ENCODE measurements at places on chromosomes 1 and 21.

DNA sequence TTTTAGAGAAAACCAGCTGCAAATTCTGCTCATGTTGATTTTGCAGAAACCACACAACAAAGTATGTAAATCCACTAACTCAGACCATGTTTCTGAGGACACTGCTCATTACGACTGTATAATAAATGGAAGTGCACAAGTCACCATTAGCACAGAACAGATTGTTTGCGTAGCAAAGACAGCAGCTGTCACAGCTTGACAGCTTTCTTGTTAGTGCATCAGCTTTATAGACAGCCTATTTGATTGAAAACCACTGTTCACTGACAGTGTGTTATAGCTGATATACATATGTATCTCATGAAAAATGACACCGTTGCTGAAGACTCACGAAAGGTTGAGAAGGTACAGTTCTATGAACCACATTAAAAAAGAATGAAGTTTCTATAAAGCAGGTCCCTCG, 560.2 kb upstream of the ZRANB2 start:
- no peak for DNase-seq

DNA sequence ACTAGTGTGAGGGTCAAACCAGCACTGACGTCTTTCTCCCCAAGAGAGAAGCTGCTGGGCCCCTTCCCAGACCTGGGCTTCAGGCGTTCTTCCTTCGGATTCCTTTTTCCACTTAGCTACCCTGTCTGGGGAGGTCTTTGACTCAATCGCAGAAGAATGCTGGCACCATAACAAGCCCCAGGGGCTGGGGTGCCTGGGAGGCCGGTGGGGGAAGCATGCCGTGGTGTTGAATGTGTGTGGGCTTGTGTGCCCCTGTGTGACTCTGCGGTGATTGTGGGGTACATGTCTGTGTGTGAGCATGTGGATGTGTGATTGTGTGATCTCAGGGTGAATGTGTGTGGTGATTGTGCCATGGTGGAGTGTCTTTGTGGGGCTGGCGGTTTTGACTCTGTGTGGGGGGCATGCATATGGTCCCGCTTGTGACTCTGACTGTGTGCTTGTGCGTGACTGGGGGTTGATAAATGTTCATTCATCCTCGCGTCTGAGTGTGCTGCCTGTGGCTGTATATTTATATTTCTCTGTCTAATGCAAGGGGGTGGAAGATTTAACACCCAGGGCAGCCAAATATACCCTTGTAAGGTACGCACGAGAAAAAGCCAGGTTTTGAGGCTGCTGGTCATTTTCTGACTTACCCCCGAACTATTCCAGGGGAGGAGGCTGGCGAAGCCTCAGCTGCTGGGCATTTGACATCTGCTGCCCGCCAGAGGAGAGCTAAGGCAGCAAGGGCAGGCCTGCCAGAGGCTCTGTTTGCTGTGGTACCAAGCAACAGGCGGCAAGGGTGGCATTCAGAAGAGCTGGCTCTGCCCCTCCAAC, 1.1 kb upstream of the SYNC start:
- DNase-seq, result peak; percentile 99

- DNase-seq, result no peak
Measured at GRCh38 chr1:25550683-25551310, 7.4 kb downstream of the LDLRAP1 start.

- DNase-seq, result peak; percentile 96
Measured at GRCh38 chr1:19765623-19766022, 34.1 kb downstream of the TMCO4 start.

DNA sequence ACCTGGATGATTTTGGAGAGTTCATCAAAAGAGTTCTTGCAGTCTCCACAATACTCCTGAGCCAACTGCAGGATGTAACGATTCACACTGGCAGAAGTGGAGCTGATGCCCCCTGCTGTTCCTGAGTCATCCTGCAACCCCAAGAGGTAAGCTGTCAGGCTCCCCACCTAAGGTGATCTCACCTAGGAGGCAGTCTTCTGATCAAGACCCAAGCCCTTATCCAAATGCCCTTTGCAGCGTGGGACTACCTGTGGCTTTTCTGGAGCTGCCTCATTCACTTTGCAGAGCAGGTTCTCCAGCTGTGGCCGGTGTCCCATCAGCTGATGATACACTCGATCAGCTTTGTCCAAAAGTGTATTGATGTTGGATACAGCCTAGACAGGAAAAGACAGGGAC, 96.4 kb downstream of the UBR4 start:
- DNase-seq, result peak; percentile 36

GRCh38 chr1:19505693-19506457, 20.5 kb upstream of the CAPZB start:
- no peak for DNase-seq

- DNase-seq, result no peak
Measured at GRCh38 chr1:234770924-234771540, 161.1 kb upstream of the IRF2BP2 start.

DNA sequence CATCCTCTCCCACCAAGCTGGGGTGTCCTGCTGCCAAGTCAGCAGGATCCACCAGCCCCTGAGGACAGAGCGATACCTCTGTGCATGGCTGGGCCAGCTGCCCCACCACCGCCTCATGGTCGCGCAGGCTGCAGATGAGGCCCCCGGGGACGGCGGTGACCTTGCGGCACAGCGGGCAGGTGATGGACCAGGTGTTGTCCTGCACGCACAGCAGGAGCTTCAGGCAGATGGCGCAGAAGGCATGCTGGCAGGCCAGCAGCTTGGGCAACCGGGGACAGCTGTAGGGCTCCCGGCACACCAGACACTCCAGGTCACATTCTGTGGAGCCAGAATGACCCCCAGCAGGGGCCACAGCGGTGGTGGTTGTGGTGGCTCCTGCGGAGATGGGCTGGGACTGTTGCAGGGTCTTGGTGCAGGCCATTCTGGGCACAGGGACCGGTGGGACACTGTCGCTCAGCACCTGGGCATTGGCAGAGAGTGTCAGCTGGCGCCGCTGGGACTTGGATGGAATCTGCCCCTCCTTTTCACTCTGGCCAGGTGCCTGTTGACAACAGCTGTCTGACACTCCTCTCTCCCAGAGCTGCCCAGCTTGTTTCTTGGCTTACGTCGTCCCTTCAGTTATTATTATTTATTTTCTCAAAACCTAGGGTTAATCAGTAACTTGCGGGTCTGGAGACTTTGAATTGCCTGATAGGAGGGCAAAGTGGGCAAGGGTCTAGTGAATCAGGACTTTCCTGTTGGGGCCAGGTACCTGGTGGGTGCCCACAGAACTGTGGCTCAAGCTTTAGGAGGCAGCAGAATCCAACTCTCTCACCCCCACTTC, at the start of gene RNF186:
TSS of gene RNF186 (minus strand) at position 603 of the 823 bp plus-strand sequence. CDS start at position 421, 182 bp downstream.
- DNase-seq, result no peak

GRCh38 chr1:234144901-234145300, 228.4 kb upstream of the COA6 start:
- DNase-seq, result no peak

DNA sequence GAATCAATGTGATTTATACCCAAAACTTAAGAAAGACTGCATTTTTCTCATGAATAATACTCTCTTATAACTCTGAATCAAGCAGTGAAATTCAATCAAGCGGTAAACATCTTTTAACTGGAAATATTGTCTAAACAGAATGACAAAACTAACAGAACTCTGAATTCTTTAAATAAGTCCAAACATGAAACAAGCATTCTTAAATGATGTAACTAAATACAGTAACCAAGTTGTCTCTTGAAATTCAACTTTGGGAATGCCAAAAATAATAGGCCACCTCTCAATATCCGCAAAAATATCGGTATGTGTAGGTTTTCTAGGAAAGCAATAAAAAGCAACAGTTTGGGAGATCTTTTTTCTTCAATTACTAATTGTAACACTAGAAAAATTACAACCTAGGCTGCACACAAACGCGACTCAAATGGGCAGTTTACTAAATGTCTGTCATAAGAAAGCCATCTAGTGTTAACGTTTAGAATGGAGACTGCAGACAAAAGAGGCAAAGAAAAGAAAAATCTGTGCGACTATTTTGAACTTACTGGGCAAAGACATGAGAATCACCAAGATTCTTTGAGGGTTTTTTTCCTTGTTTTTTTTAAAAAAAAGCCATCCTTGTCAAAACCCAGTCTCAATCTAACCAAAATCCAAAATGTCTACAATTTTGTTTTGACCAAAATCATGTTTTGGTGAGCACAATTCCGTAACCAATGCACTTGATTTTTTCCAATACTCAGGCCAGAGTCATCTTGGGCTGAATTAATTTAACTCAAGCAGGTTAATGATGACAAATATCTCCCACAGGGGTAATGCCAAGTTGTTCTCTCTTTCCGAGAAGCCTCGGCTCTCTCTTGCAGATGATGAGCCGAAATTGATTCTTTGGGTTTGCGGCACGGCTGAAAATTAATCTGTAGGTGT, 1.3 kb downstream of the SIPA1L2 start:
- no peak for DNase-seq

DNA sequence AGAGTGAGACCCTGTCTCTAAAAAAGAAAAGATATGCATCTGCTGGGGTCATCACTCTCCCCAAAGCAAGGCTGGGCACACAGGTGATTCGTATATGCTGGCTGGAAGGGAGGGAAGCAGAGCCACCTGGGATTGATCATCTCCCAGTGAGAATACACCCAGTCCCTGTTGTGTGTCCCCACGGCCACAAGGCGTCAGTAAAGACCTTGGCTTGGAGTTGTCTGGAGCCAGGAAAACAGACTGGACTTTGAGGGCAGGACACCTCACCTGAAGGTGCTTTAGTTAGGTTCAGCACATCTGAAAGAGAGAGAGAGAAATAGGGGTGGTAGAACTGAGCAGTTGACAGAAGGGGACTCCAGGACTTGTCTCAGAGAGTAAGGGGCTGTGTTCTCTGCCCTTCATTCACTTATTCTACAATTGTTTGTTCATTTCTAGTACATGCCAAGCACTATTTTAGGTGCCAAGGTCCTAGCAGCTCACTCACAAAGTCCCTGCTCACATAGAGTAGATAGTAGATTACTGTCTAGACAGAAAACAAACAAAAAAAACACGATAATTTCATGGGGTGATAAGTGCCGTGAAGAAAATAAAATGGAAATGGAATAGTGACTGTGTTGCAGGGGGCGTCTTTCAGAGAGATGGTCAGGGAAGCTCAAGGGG, 13.5 kb downstream of the CITED4 start:
- DNase-seq, result peak; percentile 56

DNA sequence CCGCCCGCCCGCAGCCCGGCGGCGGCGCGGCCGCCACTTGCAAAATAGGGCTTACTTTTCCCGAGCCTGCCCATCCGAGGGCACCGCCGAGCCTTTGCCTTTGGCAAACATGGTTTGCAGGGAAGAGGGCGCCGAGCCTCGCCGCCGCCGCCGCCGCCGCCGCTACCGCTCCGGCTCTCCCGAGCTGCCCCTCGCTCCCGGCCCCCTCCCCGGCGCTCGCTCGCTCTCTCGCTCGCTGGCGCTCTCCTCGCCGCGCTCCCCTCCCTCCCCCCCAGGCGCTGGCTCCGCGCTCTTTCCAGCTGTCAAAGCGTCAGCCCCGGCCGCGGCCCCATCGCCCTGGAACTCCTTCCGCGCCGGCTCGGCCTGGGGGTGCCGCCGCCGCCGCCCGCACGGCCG, 298 bp downstream of the SSBP3 start:
- DNase-seq, result no peak

- no peak for DNase-seq
Measured at GRCh38 chr1:112070677-112071076, 81.2 kb upstream of the KCND3 start.

GRCh38 chr1:99811075-99811474, 39.1 kb upstream of the AGL start:
- no peak for DNase-seq

DNA sequence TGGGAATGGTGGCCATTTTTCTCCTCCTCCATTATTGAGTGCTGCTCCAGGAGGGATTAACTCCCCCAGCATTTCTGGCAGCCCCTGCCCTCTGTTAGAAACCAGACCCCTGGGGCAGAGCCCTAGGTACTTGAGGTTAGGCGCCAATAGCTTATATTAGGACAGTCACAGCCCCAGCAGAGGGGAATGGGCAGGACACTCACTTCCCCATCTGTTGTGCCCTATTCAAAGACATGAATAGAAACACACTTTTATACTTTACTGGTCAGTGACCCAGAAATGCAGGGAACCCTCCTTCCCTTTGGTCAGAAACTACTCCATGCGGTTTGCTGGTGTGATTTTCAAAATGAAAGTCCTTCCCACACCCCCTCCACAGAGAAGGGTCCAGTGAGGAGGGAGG, 267.7 kb downstream of the PTBP2 start:
- DNase-seq, result no peak

DNA sequence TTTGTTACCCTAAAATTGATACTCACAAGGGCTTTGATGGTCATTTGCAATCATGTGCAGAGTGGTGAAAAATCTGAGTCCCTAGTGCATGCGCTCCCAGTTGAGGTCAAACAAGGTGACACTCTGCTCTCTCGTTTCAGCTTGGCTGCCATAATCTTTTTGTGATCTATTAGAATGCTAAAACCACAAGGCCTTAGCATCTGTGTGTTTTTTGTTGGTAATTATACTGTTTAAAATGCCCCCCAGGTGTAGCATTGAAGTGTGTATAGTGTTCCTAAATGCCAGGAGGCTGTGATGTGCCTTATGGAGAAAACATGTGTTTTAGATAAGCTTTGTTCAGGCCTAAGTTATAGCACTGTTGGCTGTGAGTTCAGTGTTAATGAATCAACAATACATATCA, 89.3 kb downstream of the PLD5 start:
- DNase-seq, result no peak

DNA sequence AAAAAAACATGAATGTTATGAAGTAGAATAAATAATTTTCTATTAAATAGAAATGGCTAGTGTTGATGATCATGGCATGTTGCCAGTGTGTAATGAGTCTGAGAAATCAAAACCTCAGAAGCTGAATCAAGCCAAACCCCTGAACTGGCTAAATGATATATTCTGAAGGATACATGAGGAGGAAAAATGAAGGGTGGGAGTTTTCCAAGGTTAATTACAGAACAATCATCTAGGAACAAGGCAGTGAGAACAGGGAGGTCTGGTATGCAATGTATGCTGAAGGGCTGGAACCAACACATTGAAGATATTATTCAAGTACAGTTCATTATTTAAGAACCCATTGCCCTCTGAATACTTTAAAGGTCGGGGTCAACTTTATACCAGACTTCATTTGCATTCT, 309.1 kb upstream of the NRIP1 start:
- DNase-seq, result no peak

DNA sequence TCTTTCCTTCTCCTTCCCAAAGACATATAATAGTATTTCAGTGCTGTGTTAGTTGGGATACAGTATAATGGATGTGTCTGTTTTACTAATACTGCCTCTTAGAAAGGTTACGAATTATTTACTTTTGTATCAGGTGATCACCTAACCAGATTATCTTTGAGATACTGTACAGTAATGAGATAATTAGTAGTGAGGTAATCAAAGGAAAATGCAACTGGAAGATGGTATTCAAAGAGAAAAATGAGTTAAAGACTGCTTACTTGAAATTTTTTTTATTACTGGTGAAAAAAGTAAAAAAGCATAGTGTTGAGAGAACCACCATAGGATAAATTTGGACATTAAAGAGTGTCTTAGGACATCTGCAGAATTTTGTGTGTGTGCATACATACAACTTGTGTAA, 10.9 kb downstream of the SMG7 start:
- no peak for DNase-seq

- DNase-seq, result peak; percentile 6
Measured at GRCh38 chr21:32137266-32137665, 141.6 kb downstream of the MIS18A start.

Data from NCI-H226 (cell line).